ENCODE measurements at places on chromosomes 13 and 19. TPM values are rescaled to one million over a fixed set of nuclear protein-coding genes. Genes with fewer than 3 reads are reported as not detected.

Gene ACER1
- not detected for polyA plus RNA-seq

Gene NLRP4
- 0.02 TPM for polyA plus RNA-seq

- no peak for DNase-seq
Measured at GRCh38 chr19:2089727-2090053, 6.4 kb downstream of the MOB3A start.

Gene PLK5
- polyA plus RNA-seq = not detected

DNA sequence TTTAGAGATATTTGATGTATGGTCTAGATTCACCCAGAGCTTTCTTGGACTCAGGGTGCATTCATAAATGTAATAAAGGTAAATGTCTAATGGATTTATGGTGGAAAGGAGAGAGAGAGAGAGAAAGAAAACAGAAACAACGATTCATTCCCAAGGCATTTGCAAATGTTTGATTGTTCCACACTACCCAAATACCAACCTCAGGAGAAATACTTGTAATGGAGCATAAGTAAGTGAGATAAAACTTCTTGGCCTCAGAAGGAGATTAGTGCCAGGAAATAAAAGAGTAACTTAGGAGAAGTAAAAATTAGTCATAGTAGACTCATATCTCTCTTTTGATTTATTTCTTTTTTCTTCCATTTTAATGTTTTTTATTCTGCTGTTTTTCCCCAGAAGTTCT, 40.6 kb upstream of the DGKH start:
- no peak for DNase-seq

DNA sequence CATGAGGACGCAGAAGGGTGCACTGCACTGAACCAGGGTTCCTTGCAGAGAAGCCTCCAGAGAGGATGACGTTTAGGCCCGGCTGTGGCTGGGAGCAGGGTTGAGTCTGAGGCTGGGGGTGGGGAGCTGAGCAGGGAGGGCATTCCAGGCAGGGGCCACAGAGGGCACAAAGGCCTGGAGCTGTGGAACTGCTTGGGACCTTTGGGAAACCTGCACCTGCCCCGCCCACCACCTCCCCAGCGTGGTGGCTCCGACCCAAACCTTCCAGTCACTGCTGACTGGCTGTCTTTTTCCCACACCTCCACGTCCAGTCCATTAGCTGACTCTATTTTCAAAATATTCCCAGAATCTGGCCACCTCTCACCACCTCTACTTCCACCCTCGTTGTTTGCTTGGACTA, 4.9 kb upstream of the LMTK3 start:
- no peak for DNase-seq

Gene FGF14
- polyA plus RNA-seq = 0.36 TPM

Gene TINCR
- polyA plus RNA-seq = 0.03 TPM

DNA sequence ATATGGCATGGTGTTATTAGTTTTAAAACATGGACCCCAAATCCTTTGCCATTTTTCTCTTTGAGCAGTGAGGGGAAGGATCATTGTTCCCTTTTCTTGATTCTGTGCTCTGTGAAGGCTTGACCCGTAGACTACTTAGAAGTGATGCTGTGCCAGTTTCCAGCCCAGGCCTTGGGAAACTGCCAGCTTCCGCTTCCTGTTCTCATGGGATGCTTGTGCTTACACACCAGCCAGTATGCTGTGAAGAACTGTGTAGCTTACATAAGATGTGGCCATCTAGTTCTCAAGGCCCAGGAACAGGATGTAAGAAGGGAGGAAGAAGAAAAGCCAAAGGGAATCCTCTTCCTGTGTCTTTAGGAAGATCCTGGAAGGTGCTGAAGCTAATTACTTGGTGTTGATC, 180.9 kb downstream of the PCCA start:
- no peak for DNase-seq
